ENCODE measurements at places on chromosomes 5 and 9.

GRCh38 chr5:1252681-1253080 is 27.5 kb downstream of the SLC6A18 start:
- DNase-seq, result no peak
- H3K4me3 ChIP-seq, result no peak overlapping the region
- peaks cover 7% of the 10 kb centered on the region for H3K4me1 ChIP-seq
- peaks cover 17% of the 10 kb centered on the region for H3K27me3 ChIP-seq
- H3K27ac ChIP-seq, result no peak overlapping the region
- no peaks in the 10 kb centered on the region for H3K36me3 ChIP-seq

DNA sequence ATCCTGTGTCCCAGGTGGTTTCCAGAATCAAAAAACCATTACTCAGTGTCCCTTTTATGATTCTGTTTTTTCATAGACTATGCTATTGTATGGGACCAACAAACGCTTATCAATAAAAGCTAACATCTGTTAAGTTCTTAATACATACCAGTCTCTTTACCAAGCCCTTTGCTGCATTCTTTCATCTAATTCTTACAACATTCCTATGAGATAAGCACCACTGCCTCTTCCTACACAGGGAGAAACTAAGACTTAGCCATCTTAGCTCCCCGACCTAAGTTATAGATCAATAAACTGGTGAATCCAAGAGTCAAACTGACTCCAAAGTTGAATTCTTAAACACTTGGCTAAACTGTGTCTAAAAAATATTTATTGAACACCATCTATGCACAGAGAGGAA is 26.6 kb downstream of the DRD1 start:
- DNase-seq, result no peak
- peaks cover 31% of the 10 kb centered on the region for H3K27me3 ChIP-seq
- no peaks in the 10 kb centered on the region for H3K36me3 ChIP-seq
- H3K4me3 ChIP-seq, result no peak overlapping the region
- H3K4me1 ChIP-seq, result no peaks in the 10 kb centered on the region

DNA sequence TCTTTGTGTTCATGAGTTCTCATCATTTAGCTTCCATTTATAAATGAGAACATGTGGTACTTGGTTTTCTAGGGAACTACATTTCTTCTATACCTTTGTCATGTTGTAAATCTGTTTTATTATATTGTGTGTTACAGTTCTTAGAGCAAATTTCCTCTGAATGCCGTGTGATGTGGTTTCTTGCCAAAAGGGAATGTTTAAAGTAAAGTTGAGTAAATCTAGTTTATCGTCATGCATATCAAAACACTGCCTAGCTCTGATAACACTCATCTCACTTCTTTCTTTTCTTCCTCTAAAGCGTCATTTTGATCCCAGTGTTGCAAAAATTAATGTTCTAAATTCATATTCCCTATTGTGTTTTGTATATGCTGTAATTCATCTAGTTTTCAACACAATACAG is 295.4 kb upstream of the HAPLN1 start:
- H3K4me1 ChIP-seq, result no peaks in the 10 kb centered on the region
- no peak for DNase-seq
- H3K4me3 ChIP-seq, result no peak overlapping the region
- H3K27ac ChIP-seq, result no peak overlapping the region
- H3K27me3 ChIP-seq, result no peaks in the 10 kb centered on the region
- no peaks in the 10 kb centered on the region for H3K36me3 ChIP-seq

DNA sequence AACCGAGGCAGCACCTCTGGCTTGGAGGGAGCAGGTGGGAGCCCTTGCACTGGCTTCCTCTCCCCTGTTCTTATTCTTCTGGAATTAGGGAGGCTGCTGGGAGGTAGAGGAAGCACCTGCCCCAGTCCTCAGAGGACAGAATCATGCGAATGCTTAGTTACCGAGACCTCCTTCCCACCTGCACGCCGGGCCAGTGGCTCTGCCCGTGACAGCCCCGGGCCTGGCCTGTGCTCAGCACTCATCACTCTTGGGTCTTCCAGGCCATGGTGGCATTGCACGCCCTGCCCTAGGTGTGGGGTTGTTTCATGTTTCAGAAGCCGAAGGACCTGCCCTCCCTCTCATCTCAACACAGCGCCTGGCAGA is 45.3 kb upstream of the NKD2 start:
- no peak overlapping the region for H3K4me3 ChIP-seq
- peaks cover 7% of the 10 kb centered on the region for H3K27me3 ChIP-seq
- H3K27ac ChIP-seq, result peak overlapping the region; percentile 69

DNA sequence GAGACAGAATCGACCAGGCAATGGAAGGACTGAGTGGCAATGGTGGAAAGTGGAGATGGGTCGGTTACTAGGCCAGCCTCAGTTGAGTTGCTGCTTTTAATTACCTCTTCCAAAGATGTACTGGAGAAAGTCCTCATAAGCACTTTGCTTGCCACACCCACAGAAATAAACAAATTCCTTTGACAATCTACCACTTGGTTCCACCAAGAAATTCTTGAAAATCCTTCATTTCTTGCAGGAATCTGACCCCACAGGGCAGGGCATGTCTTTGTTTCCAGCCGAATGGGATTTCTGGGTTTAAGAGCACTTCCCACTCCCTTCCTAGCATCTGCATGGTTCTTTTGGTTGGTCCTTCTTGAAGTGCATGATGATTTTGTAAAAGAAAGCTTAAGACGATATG is 54.5 kb downstream of the ADAMTS12 start:
- H3K4me1 ChIP-seq, result no peaks in the 10 kb centered on the region
- no peak overlapping the region for H3K4me3 ChIP-seq
- no peaks in the 10 kb centered on the region for H3K27me3 ChIP-seq
- no peak for DNase-seq

DNA sequence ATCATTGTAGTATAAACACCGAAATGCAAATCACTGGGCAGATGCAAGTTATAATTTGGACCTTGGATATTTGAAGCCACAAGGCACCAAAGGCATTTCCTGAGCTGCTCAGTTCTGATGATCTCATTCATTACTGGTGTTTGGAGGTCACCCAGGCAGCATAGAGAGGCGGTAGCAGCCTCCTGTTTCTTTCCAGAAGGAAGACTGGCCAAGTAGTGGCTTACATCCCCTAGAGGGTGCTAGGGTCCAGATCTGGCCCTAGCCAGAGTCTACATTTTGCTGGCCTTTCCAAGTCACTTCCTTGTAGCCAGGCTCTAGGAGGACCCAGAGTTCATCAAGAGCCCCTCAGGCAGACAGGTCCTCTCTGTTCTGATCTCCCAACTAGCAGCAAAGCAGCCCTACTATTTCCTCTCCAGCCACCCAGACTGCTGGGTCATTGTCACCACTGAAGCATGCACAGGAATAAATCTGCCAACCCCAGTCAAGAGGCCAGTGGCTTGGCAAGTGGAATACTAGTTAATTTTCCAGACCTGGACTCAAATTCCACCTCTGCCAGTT is 33.4 kb upstream of the TTC1 start:
- peak overlapping the region; percentile 38 for H3K27ac ChIP-seq
- H3K36me3 ChIP-seq, result no peaks in the 10 kb centered on the region
- no peak for DNase-seq
- H3K27me3 ChIP-seq, result peaks cover 32% of the 10 kb centered on the region
- H3K4me3 ChIP-seq, result no peak overlapping the region

DNA sequence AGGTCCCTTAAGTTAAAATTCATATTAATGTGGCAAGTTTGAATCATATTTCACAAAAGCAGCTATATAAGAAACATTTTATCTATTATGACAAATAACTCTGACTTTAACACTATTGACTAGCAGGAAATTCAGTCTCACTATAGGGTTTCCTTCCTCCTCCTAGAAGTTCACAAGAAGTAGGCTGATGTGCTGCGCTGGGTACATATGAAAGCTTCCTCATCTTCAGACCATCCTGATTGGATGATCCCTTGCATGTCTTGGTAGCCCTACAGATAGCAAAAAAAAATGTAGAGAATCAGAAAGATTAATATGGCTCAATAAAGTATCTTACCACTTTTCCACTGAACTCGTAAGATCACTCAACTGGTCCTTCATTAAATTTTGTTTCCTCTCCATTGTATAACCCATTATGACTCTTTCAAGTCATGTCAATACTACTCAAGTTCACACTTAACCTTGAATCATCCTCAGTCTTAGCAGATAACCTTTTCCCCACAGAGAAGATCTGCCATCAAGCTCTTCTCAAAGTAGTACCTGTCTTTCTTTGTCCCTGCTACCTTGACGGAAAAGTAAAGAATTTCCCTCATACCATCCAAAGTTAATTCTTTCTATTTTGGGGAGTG is 11.5 kb upstream of the PSIP1 start:
- no peaks in the 10 kb centered on the region for H3K4me1 ChIP-seq
- H3K4me3 ChIP-seq, result no peak overlapping the region

DNA sequence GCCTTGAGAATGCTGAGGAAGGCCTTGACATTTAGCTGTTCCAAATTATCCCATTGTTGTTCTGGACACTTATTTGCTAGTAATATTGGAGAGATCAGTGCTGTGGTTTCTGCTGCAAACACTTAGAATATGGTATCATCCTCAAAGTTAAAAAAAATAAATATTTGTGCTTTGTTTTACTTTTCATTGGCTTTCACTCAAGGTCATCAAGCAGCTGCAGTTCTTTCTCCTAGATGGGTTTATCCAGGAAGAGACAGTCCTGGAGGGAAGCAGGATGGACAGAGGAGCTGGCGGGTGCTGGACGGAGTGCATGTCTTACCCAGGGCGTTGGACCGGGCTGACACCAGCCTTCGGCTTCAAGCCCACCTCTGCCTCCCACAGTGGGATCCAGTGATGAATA is 193.6 kb downstream of the MTRR start:
- H3K4me1 ChIP-seq, result no peaks in the 10 kb centered on the region
- no peak for DNase-seq
- no peak overlapping the region for H3K4me3 ChIP-seq
- no peak overlapping the region for H3K27ac ChIP-seq
- H3K27me3 ChIP-seq, result no peaks in the 10 kb centered on the region

DNA sequence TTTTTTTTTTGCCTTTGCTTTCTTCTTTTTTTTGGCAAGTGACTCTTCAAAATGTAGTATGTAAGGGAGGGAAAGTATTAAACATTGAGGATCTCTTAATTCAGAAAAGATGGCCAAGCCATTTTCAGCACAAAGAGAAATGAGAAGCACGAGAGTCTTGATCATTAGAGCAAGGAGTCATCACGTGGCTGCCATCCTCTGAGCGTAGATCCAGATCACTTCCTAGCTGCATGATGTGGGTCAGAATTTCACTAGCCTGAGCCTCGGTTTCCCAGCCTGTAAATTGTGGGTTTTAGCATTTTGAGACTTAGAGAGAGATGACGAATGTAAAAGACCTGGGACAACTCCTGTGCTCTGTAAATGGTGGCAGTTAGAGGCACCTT is 312.9 kb downstream of the ARHGEF28 start:
- H3K27me3 ChIP-seq, result no peaks in the 10 kb centered on the region
- no peak for DNase-seq
- no peaks in the 10 kb centered on the region for H3K36me3 ChIP-seq

DNA sequence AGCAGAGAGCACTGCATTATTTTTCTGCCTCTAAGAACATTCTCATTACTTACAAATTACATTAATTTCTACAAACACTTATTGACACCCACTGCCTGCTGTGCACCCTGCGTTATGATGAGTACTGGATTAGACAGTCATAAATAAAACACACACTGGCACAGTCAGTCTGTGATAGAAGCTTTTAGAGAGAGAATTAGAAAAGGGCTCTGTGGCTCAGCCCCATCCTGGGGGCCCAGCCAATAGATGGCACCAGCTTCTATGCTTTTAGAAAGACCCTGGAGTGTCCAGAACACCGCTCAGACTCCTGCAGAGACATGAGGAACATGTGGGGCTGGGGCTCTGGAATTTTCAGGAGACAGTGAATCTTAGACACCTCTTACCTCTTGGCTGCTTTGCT is 61.0 kb upstream of the RAPGEF1 start:
- no peaks in the 10 kb centered on the region for H3K4me1 ChIP-seq
- H3K27ac ChIP-seq, result no peak overlapping the region
- no peak overlapping the region for H3K4me3 ChIP-seq
- H3K36me3 ChIP-seq, result no peaks in the 10 kb centered on the region
- no peak for DNase-seq
- peaks cover 70% of the 10 kb centered on the region for H3K27me3 ChIP-seq

DNA sequence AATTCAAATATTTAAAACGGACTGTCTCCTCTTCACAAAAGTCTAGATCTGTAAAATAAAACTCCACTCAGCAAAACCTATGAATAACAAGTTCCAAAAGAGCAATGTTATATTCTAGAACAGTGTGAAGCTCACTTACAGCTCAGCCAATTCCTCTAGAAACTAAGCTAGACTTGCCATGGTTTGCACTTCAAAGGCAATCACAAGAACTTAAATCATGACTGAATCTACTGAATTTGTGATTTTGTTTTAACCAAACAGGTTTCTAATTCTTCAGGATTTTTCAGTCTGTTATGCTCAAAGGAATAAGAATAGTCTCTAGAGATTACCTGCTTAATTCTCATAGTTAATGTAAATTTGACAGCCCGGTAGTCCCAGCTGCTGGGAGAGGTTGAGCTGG is 1.4 kb upstream of the PKD2L2 start:
- DNase-seq, result no peak
- H3K27ac ChIP-seq, result peak overlapping the region; percentile 93
- H3K4me3 ChIP-seq, result no peak overlapping the region
- H3K4me1 ChIP-seq, result peaks cover 19% of the 10 kb centered on the region
- no peaks in the 10 kb centered on the region for H3K27me3 ChIP-seq

DNA sequence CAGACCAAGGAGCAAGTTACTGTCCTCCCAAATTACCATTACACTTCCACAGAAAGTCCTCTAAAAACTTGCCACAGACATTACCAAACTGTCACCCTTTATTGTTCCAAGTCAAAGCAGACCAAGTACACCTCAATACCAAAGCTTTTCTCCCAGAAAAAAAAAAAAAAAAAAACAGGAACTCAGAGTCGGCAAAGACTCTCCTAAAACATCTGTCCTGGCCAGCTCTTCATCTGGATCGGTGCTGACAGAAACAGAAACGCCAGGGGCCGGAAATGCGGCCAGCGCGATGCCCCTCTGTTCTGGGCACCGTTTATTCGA is 718 bp downstream of the DEPDC1B start:
- H3K27me3 ChIP-seq, result no peaks in the 10 kb centered on the region
- peak overlapping the region; percentile 93 for H3K4me3 ChIP-seq
- no peaks in the 10 kb centered on the region for H3K36me3 ChIP-seq
- peak overlapping the region; percentile 86 for H3K27ac ChIP-seq

DNA sequence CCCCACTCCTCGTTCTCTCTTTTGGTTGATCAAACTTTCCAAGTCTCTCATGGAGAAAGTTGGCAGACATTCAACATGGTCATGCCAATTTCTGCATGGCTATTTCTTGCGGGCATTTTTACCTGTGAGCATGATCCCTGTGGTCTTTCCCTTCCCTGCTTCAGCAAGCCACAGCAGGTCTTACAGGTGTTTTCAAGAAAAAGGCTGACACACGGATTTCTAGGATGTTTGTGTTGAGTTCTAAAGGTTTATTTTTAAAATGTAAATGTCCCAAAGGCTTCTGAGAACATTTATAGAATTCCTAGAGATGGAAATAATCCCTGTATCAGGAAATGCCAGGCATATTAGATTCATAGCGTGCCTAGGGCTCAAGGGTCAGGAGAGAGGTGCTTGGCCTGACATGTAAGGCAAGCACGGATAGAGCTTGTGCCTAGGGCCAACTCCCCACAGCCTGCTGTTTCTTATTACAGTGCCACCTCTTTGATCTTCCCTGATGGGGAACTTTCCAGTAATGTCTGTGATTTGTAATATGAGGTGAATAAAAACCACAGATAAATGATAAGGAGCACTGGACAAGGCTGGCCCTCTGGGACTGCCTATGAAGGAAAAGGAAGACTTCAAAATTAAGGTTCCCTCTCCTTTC is 79.8 kb downstream of the MUSK start:
- H3K4me3 ChIP-seq, result no peak overlapping the region
- no peaks in the 10 kb centered on the region for H3K4me1 ChIP-seq
- no peak for DNase-seq
- H3K27me3 ChIP-seq, result no peaks in the 10 kb centered on the region
